ENCODE measurements at places on chromosomes 12 and 14.
A peak's percentile ranks its signal among the peaks of the same experiment; 100 is the strongest.

GRCh38 chr12:13534242-13534641, 337.7 kb downstream of the EMP1 start:
- no peak for DNase-seq

GRCh38 chr12:126932156-126932555, 1334.8 kb upstream of the TMEM132C start:
- DNase-seq, result no peak

GRCh38 chr12:94098466-94098865, 49.9 kb upstream of the PLXNC1 start:
- DNase-seq, result no peak

- peak; percentile 19 for DNase-seq
Measured at GRCh38 chr12:51531978-51532497, 59.0 kb upstream of the SCN8A start.

- no peak for DNase-seq
Measured at GRCh38 chr12:6038160-6038559, 86.3 kb downstream of the VWF start.

DNA sequence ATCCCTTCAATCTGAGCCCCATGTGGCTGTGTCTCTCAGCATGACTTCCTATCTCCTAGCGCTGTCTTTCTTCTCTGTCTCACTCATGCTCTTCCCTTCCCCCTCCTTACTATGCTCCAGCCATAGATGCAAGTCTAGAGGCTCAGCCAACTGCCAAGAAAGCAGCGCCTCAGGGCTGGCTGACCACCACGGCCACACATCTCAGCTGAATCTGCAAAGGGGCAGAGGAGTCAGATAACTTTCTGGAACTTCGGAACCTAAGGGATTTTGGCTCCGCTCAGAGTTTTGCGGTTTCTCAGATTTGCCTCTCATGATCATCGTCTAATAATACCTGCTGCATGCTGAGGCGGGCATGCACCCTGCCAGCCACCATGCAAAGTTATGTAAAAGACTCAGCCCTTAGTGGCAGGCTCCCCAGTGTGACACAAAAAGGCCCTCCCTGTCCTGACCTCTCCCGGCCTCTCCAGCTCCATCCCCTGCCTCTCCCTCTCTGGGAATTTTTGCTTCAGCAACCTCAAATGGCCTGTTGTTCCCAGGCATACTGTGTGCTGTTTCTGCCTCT, 5.0 kb upstream of the FGF6 start:
- no peak for DNase-seq

DNA sequence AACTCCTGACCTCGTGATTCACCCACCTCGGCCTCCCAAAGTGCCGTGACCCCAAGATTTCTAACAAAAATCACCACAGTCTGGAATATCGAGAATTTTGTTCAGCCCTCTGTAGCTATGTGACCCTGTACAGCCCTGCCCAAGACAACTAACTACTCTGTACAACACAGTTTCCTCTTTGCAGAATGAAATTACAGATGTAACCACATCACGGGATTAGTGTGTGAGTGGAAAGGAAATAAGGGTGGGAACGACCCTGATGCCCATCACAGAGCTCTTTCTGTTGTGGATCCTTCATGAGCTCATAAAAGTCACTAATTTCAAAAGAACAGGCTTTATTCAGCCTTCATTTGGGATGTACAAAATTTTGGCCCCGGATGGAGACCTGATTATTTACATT, 50.5 kb upstream of the KRR1 start:
- no peak for DNase-seq

GRCh38 chr12:29612912-29613311, 115.4 kb upstream of the OVCH1 start:
- DNase-seq, result no peak

DNA sequence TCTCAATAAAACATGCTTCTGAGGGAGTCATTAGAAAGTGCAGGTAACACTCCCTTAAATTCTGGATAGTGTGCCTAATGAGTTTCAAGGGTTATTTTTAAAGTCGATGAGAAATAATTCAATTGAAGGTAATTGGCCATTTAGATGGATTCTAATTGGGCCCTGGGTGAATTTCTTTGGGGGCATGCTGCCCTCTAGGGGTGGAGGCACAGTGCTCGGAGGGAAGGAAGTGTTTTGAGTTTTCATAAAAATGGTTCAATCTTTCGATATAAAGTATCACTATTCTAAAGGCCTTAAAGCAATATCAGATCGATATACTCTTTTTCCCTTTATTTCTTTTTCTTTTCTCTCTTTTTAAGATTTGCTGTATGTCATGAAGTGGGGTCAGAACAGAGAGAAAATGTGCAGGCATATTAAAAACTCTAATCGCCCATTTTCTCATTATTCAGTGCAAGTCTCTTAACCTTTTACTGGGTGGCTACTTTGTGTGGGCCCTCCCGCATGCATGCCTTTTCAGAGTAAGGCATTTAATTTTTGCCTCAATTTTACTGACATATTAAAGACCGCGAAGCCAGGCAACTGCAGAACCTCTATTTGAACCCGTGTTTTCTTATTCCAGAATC, 25.5 kb downstream of the NKX2-8 start:
- no peak for DNase-seq

DNA sequence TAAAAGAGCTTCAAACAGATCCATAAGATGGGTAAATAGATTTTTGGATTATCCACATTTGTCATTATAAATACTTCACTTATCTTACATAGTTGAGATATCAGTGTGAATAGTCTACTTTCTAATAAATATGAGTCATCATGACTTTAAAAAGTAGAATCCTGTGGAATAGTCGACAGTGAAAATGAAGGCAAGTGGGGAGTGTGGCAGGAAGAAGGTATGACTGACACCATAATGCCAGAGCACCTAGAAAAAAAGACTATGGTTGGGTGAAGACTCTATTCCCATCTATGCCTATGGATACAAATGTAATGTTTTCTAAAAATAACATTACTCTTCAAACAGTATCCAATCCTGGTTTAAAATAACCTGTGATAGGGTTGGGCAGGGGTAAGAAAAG, 117.5 kb downstream of the MDGA2 start:
- DNase-seq, result no peak

- DNase-seq, result no peak
Measured at GRCh38 chr14:75274899-75275569, 3.6 kb upstream of the FOS start.

- DNase-seq, result no peak
Measured at GRCh38 chr14:46887144-46887543, 235.6 kb upstream of the RPL10L start.

DNA sequence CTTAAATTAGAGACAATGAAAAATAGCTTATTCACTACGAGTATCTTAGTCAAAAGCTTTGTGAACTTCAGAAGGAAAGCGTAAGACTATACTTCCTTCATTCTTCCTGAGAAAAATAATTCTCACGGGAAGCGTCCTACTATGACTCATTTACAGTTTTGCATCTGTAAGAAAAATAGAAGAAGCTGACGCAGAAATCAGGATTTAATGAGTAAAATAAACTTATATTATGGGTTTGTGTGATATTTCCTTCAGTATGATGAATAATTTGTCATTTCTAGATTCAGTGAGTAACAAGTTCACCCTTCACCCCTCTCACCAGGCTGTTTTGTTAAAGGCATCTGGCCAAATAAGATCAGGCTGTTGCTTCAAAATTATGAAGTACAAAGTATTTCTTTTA, 17.8 kb upstream of the PDE3A start:
- no peak for DNase-seq

GRCh38 chr14:80078501-80078900, 132.8 kb downstream of the DIO2 start:
- no peak for DNase-seq

DNA sequence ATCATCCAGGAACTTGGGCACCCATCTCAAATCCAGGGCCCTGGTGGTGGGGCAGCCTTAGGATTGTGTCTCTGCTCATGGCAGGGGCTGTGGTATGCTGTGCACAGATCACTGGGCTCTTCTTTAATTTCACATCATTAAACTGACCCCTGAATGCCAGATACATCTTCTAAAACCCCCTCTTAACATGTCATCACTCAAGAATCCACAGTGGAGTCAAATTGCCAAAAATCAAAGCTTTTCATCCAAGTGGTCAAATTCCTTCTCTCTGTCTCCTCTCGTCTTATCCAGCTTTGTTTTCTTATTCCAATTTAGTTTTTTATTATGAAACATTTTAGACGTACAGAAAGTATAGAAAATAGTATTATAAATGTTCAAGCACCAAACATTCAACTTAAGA, 97.5 kb downstream of the ADCK1 start:
- DNase-seq, result no peak

DNA sequence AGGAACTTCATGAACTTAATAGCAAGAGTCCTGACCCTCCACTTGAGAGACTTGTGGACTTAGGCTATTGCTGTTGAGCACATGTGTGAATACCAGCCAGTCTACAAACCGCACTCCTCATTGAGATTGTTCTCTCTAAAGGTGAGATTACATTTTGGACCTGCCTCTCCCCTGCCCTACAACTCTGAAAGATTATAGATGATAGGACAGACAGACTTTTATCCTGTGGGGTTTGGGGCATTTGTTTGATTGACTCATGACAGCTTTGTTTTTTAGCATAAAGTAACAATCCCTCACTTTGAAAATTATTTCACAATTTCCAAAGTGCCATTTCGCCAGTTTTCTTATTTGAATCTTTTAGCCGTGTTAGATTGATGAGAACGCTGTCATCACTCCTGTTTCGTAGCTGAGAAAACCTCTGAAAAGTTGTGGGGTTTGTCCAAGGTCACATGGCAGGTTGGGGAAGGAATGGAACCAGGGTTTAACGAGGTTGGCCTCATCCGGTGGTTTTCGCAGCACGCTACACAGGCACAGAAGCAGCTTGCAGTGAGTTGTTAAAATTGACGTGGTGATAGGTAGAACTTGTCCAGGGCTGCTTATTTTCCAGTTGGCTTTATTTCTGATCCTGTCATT, 836 bp downstream of the EVL start:
- peak; percentile 62 for DNase-seq

DNA sequence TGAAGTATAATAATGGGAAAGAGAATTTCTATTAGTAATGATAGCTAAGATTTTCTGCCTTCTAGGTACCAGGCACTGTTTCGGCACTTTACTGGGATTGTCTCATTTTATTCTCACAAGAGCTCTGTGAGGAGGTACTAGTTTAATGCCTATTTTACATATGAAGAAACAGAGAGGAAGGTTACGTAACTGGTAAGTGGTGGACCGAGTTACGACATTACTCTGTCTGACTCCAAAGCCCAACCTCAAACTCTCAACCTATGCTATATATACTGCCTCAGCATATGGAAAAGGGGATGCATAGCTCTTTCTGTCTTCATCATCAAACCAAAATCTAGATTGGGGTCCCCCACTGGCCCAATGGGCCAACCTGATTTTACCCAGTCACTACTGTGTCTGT, 133.5 kb downstream of the KTN1 start:
- no peak for DNase-seq

DNA sequence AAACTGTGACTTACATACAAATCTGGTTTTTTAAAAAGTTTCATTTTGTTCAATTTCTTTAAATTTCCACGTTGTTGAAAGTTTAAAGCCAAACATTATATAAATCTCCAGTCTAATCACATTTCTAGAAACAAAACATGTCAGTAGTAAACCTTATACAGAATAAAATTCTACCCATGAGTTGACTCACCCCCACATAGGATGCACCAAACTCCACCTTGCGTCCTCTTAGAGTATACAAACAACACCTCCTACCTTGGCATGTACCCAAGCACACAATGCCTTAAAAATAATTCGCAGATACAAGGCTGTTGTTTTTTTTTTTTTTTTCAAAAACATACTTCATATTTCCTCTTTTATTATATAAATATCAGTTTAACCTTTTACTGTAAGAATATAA, 3.3 kb downstream of the FBXL14 start:
- no peak for DNase-seq

DNA sequence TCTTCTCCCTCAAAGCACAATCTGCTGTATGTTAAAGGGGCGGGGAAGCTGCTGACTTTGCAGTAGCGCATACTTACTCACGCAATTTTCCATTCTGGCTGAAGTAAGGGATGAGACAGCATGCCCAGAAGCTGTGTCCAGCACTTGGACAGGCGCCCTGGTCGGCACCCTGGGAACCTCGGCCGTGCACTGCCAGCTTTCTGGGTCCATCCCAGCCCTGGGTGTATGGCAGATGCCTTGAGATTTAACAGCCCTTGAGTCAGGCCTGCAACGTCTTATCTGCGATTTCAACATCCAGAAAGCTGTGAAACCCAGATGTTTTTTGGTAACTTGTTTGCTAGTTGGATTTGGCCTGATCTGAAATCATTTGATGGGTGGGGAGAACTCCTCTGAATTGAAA, 16.1 kb downstream of the EML1 start:
- DNase-seq, result no peak

DNA sequence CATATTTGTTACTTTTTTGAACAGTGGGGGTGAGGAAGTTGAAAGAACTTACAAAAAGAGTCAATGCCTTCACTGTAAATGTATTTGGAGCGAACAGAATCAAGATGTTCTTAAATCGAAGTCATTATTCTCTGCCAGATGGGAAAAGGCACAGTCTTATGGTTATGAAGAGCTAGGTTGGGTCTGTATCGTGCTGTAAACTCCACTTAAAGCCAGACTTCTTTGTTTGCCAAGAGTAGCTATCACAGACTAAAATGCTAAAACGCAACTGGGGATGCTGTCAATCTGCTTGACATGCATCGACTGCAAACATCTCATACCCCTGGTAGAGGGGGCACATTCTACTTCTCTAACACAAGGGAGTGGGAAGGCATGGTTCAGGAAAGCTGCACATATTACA, 160.4 kb downstream of the DACT1 start:
- no peak for DNase-seq

DNA sequence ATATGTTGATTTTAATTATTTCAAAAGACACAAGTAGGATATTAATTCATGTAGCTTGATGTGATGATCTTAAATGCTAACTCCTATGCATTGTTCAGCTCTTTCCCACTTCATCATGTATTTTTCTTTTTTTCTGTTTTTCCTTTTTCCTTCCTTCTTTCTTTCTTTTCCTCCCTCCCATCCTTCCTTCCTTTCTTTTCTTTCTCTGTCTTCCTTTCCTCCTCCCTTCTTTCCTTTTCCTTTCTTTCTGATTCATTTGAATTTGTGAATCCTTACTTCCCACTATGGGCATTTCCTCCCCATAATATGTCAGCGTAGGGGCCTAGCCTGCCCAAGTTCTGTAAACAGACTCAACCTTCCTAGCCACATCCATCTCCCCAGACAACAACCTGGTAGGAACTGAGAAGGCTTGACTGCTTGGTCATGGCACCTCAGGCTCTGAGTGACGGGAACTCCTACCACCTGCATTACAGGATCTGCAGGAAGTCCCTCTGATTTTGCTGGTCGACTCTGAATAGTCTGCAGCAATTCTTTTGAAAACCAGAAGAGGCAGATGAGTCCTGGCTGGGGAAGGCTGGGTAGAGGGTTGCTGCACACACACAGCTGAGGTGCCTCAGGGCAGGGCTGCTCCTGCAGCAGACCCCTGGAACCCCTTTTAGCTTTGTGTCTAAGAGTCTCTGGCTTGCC, 33.4 kb upstream of the BHLHE41 start:
- no peak for DNase-seq

- no peak for DNase-seq
Measured at GRCh38 chr12:30850684-30851083, 75.9 kb upstream of the TSPAN11 start.

GRCh38 chr12:6533653-6533922, 729 bp upstream of the GAPDH start:
- no peak for DNase-seq

GRCh38 chr14:44935155-44935554, 26.6 kb downstream of the KLHL28 start:
- DNase-seq, result no peak

GRCh38 chr14:44428231-44428945, 78.7 kb downstream of the FSCB start:
- DNase-seq, result no peak

All from activated CD8-positive, alpha-beta memory T cell treated with anti-CD3 and anti-CD28 coated beads for 1 hour (primary cell).